ENCODE measurements at places on chromosomes 1 and 21.

- DNase-seq, result no peak
Observed at GRCh38 chr1:223135176-223135942, 7.7 kb downstream of the TLR5 start.

DNA sequence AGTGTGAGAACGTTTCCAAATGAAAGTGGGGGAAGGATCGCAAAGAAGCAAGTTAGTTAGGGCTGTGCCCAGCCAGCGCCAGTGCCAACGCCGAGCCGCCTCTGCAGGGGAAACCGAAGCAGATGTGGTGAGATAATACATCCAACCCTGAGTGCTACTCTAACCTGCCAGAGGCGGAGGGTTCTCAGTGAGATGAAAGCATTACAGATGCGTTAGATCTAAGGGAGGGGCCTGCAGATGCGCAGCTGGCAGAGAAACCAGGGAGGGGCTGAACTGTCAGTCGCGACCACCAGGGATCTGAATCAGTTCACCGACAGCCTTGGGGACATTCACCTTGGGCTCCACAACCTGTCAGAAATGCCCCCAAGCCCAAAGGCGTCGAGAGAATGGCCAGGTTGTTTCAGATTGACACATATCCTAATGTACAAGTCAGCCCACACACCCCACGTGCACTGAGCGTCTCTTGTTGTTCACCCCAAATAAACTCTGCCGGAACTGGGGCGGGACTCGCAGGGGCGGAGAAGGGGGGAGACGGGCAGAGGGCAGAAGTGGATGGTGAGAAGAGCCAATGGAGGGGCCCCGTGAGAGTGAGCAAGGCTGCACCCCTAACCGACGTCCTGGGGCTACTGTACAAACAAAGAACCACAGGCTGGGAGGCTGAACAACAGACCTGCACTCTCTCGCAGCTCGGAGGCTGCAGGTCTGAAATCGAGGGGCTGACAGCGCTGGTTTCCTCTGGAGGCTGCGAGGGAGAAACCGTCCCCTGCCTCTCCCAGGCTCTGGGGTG is 8.7 kb upstream of the UMODL1 start:
- DNase-seq, result peak; percentile 86

DNA sequence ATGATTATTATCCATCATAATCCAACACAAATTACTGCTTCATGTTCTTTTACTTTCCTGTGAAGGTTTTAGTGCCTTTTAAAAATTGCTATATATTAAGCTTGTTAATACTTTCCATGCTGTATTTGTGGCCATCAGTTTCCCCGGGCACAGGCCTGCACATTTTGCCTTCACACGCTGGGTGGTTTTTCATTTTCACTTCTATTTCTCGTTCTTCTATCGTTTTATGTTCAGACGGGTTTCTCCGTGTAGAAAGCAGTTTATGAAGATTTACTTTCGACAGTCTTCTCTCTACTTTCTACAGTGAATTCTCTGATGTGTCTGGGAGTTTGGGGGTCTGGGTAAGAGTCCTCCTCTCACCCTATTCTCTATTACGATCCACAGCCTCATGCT is 9.5 kb downstream of the RUNX3 start:
- DNase-seq, result no peak

DNA sequence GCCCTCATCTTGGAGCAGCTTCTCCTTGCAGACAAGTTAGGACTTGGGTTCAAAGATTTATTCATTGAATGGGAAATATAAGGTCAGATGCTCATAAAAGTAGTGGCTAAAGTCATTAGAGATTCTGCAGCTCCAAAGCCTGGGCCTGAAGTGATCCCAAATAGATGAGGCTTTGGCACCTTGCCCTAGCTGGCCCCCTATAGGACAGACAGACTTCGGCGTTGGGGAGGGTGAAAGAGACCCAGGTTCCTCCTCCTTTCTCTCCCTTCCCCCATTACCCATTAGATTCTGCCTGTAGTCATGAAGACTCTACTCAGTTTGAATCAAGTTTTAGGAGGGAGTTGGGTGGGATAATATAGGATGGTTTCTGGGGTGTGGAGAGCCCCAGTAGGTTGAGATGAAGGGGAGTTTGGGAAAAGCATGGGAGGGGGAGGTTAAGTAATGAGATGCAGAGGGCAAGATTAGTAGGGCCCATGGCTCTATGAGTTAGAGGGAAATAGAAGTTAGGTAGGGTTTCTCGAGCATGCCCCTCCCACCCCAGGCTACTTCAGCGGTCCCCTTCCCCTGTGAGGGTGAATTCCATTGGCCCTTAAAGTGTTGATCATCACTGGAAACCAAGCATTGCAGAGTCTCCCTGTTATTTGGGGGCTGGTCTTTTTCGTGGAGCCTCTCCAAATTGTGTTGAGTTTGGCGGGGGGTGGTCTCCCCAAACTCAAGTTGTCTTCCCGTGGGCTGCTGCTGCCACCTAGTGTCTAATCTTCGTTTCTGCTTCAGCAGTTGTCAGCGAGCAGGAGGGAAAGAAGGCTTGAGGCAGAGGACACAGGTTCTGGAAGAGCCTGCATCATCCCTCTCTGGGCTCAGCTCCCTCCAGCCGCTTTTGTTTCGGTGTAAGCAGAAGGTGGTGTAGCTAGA is 2.1 kb upstream of the AHDC1 start:
- no peak for DNase-seq

- DNase-seq, result no peak
Observed at GRCh38 chr1:224042557-224043118, 71.3 kb upstream of the FBXO28 start.

- DNase-seq, result no peak
Observed at GRCh38 chr1:9293533-9294404, 1.1 kb downstream of the SPSB1 start.

DNA sequence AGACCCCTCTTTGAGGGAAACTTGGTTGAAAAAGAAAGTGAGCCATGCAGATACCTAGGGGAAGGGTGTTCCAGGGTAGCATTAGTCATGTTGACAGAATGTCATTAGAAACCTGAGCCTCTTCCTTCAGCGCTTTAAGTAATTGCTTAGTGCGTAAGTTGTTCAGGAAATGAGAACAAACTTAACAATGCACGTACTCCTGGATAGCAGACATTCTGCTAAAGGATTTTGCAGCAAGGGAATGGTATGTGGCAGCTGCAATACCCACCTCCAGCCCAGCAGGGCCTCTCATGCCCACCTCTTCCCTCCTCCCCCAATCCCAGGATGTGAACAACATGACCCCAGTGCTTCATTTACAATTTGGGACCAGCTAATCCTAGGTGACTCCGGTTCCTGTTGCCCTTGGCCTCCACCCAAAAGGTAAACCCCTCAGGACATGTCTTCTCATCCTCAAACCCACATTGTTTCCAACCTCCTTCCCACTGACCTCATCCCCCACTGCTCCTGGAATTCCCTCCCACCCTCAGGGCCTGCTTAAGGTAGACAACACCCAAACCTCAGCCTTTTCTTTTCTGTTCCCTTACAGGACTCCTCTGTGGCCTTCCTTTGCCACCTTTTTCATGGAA is 98.0 kb upstream of the BCAR3 start:
- DNase-seq, result no peak

DNA sequence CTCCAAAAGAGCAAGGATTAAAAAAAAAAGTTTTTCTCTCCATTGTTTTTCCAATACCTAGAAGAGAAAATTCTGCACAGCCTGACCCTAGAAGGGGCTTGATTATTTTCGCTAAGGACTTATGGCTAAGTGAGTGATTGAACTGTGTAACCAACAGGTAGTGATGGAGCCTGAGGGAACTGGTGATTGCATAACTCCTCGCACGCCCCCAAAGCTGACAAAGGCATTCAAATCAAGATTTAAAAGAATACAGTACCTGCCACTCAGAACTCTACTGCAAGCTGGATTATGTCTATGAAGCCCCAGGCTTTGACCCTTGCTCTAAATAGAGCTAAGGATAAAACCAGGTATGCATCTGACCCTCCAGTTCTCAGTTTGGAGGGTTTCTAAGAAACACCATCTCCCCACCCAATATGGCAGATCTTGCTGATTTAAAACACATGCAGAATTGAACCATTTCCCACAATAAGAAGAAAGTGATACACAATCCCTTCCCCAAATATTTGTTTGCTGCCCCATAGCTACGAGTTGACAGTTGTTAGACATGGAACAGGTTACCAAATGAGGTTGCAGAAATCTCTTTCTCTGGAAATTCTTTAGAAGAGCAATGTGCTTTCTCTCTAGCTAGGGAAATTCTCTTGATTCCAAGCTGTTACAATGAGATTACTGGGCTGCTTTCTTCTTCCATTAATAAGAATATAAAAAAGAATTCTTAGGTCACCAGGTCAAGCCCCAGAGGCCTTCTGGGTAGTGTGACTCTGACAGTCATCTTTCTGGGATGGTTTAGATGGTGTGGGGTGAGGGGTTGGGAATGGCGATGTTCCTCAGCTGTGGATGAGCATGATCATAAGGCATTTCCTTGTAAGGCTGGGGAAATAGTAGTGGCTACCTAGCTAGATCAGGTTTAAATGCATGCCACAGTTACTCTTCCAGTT is 35.1 kb downstream of the FGGY start:
- DNase-seq, result no peak

GRCh38 chr1:32902535-32902920 is 1.3 kb upstream of the TMEM54 start:
- no peak for DNase-seq

- DNase-seq, result peak; percentile 28
Observed at GRCh38 chr21:46128106-46128932, 27.1 kb downstream of the FTCD start.

All from lower lobe of right lung (tissue), 2 donors.